ENCODE measurements at places on chromosomes 2 and 18.
A peak's percentile ranks its signal among the peaks of the same experiment; 100 is the strongest.

DNA sequence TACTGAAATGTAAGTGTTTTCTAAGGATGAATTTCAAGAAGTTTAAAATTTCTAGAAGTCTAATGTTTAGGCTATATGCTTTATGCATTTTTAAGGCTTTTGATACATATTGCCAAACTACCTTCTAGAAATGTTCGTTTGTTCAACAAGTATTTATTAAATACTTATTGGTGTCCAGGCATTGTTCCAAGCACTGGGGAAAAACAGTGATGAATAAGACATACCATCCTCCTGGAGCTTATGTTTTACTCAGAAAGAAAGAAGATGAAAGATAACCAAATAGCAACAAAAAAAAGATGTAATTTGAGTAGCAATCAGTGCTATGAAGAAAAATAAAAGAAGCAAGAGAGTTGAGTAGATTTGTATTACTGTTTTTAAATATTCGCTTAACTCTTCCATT, 692.9 kb downstream of the SLC4A3 start:
- no peak for DNase-seq

DNA sequence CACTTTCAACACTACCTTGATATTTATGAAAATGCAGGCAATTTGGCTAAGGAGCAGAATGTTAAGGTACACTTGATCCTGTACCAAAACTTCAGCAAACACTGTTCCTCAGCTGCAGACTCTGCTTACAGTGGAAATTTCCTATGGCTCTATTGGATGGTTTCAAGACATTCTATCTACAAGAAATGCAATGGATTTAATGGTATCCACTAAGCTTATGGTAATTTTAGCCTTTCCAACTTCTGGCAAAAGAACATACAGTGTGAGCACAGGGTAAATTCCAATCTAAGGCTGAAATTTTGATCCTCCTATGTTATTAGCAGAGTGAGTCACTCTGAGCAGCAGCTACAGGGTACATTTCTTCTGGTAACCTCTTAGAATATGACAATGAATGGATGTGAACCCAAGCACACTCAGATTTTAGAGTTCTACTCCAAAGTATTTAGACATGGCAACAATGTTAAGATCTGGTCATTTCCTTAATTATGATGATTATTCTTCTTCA, 361.8 kb upstream of the PIK3C3 start:
- no peak for DNase-seq

DNA sequence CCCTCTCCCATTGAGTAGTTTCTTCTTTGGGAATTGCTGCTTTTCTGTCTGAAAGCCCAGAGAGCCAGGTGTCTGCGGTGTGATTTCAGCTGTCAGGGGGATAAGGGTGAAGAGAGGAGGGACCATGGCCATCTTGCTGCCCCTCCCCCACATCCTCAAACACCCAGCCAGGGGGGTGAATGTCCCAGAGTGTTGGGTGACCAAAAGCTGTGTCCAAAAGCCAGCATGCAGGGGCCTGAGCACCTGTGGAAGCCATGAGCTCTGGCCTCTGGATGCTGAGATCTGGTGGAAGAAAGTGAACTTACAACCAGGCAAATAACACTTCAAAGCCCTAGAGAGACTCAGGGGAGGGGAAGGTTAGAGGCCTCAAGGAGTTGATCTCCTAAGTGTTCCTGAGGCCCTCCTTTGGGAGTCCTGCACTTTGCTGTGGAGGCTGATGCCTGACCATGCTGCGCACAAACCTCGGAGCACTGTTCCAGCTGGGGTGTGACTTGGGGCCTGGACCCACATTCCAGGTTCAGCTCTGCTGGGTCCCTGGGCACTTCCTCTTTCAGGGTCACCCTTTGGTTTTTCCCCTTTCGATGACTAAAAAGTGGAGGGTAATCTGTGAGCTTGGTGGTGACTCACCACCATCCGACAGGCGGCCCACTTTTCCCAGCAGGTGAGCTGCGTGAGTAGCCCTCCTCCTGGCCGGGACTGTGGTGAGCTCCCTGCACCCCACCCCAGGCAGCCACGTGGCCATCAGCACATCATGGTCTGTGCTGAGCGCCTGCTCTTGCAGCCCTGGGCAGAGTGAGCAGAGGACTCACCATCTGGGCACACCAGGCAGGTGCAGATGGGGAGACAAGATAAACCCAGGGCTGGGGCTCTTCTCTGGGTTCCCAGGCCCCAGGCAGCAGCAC, 66.8 kb upstream of the FOSL2 start:
- no peak for DNase-seq

DNA sequence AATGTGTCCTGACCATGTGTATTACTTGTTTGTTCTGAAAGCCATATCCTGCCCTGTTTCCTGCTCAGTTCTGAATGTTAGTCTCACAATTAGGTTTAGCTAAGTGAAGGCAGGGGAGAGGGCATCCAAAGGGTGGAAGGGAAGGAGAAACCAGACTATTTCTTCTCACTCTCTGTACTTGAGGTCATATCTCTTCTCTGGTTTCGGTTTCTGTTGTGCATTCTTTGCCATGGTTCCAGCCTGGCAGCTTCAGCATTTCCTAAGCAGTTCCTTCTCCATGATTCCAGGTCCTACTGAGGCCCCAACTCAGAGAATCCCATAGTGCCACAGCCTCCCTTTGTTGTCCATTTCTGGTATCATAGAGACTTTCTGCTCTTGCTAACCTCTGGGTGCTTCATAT, 40.3 kb upstream of the HNMT start:
- DNase-seq, result no peak

DNA sequence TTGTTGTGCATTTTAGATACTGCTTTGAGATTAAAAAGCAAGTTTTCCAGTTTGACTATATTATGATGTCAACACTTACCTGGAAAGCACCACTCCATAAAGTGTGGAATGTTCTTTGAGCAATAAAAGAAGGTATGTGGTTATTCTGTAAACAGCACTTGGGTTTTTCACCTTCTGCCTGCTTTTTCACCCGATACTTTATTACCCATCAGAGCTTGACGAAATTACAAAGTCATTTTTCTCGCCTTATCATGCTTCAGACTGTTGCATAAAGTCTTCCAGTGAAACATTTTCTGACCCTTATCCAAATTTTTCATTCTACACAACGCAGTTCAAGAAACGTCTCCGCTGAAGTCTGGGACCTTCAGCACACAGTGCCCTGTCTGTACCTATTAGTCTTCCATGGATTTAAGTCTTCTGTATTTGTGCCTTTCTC, 25.2 kb downstream of the CAB39 start:
- no peak for DNase-seq

DNA sequence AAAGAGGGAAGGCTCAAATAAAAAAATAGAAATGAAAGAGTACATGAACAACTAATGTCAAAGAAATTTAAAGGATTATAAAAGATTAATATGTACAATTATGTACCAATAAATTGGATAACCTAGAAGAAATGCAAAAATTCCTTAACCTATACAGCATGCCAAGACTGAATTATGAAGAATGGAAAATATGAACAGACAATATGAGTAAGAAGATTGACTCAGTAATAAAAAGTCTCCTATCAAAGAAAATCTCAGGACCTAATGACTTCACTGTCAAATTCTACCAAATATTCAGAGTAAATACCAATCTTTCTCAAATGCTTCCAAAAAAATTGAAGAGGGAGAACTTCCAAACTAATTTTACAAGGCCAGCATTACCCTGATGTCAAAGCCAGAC, 120.2 kb upstream of the SPOPL start:
- DNase-seq, result no peak

DNA sequence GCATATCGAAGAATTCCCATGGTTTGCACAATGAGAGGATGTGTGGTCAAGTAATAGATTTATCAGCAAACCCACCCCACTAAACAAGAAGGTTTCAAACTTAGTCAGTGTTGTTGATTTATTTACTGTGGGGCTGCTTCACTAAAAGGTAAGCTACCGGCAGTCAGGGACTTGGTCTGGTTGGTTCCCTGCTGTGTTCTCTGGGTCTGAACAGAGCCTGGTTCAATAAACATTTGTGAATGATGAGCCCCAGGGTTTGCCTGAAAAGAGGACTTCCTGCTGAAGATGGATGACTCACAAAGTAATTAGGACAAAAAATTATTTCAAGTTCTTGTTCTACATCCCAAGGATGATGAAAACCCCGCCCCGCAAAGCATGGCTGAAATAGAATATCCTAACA, 108.3 kb downstream of the SPP2 start:
- no peak for DNase-seq

DNA sequence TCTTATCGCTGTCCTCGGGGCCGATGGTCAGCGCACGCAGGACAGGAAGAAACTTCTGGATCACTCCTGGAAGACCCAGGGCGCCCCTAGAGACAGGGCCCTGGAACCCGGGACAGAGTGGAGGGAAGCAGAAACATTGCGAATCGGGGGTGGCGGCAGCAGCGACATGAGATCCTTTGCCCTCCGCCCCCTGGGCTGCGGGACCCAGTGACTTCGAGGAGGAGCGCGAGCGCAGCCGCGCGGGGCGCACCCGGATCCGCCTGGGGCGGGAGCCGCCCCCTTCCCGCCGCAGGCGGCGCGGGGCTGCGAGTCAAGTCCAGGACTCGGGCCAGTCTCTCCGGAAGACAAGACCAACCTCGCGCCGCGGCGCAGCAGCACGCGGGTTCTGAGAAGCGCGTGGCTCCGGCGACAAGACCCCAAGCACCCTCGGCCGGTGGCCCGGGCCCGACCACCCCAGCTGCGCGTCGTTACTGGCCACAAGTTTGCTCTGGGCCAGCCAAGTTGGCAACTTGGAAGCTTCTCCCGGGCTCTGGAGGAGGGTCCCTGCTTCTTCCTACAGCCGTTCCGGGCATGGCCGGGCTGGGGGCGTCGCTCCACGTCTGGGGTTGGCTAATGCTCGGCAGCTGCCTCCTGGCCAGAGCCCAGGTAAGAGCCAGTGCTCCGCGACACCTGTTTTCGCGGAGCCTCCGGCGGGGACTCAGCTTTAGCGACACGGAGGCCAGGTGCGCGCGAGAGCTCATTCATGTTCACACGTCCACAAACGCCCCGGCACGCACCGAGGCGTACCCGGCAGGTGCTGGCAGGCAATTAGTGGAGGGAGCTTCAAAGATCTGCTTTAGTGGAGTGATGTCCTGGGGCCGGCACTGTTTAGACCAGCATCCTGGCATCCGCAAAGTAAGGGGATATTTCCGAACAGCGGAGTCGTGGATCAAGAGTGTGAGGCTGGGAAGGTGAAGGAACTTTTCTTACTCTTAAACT, at the start of gene PTH2R:
PTH2R (plus strand) TSS at position 319 of the 978 bp plus-strand sequence; CDS start at position 571, 252 bp downstream.
- DNase-seq, result no peak

DNA sequence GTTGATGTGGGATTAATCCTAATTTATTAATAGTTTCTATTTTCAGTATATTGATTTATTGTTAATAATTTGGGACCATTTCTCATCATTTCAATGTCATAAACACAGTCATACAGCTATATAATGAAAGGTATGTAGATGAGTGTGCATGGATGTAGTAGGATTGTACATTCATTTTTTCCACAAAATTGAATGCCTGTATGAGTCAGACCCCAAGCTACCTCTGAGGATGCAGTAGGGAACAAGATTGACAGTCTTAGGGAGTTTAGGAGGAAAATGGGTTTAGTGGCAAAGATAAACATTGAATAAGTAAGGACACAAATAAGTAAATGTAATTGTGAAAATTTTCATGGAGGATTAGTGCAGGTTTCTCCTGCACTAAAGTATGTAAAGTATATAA, 14.1 kb upstream of the TMEFF2 start:
- DNase-seq, result no peak

- peak; percentile 22 for DNase-seq
Measured at GRCh38 chr2:10659898-10660568, 29.7 kb downstream of the NOL10 start.

GRCh38 chr2:53913721-53914120, 54.0 kb upstream of the GPR75 start:
- DNase-seq, result no peak

- no peak for DNase-seq
Measured at GRCh38 chr2:151264157-151264825, 2.6 kb upstream of the RBM43 start.

GRCh38 chr2:205658572-205658971, 23.7 kb upstream of the NRP2 start:
- DNase-seq, result no peak

DNA sequence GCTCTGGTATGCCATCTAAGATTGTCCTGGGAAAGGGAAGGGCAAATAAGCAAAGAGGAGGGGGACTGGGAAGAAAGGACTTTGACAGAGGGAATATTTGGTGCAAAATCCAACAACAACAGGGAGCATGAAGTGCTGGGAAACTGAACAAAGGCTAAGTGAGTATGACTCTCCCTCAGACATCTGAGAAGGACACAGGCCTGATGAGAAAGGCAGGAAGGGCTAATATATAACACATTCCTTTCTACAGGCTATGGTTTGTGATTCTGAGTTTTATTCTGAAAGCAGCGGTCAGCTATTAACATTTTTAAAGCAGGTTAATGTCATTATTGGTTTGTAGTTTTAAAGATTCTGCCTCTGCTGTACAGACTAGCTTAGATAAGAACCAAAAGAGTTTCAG, 1579.5 kb downstream of the LRP1B start:
- DNase-seq, result no peak

- DNase-seq, result no peak
Measured at GRCh38 chr2:49270091-49270490, 115.8 kb upstream of the FSHR start.

- DNase-seq, result no peak
Measured at GRCh38 chr2:48709096-48710034, 46.2 kb downstream of the LHCGR start.

GRCh38 chr2:109187711-109188495, 58.9 kb downstream of the SH3RF3 start:
- no peak for DNase-seq

GRCh38 chr2:138910427-138910826, 130.2 kb upstream of the NXPH2 start:
- no peak for DNase-seq

GRCh38 chr2:232353096-232353495, 25.5 kb upstream of the ALPP start:
- no peak for DNase-seq

- DNase-seq, result no peak
Measured at GRCh38 chr2:222707689-222708273, 36.3 kb downstream of the MOGAT1 start.

GRCh38 chr2:98839292-98839691, 96.7 kb downstream of the CRACDL start:
- no peak for DNase-seq

DNA sequence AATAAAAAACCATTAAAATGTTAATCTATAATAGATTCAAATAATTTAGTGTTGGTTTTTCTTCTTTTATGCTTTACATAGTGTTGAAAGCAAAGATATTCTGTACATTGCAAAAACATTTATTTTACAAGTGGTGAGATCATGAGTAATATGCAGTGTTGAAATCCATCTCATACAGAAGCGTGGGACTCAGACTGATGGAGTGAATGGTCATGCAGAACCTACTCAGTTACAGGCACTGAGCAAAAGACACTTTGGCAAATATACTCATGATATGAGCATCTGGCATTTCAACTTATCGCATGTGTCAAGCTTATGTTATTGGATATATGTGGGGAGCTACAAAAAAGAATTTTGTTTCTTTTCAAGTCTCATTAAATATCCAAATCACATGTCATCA, 620.2 kb upstream of the NETO1 start:
- no peak for DNase-seq

Data from stimulated activated CD4-positive, alpha-beta T cell treated with anti-CD3 and anti-CD28 coated beads, Interleukin-4, amount 100 ng/mL, for 48 hours (primary cell).